Activated CD4-positive, alpha-beta T cell treated with anti-CD3 and anti-CD28 coated beads for 36 hours (primary cell): ENCODE measurements at places on chromosomes 12 and 14. TPM values are rescaled to one million over a fixed set of nuclear protein-coding genes. Genes with fewer than 3 reads are reported as not detected.

DNA sequence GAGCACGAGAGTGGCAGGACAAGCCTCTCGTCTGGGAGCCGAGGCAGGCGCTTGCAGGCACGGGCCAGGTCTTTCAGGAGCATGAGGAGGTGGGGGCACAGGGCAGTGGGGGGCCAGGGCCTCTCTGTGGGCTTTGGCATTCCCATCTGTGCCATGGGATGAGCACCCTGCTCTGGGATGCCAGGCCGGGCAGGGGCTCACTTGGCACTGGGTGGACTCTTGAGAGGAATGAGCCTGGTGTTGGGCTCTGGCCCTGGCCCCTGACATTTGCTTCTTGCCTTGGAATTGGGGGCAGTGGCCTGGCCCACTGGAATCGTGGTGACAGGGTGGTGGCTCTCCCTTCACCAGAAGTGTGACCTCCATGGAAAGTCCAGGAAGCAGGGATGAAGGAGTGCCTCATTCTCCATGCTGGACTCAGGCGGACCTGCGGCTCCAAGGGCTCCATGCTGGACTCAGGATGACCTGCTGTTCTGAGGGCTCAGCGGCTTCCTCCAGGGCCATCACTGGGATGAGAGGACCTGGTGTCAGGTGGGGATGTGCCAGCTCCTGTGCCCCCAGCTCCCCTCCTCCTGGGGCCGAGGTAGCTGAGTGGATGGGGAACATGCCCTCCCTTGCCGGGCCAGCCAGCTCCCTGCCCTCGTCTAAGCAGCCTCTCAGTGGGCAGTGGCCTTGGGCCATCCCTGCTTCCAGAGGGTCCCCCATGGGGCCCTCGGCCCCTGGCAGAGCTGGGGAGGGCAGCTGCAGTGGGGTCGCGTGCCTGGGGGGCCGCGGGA, 220.3 kb downstream of the KIF26A start:
- no peak for DNase-seq
- no peak overlapping the region for H3K4me3 ChIP-seq
- H3K27me3 ChIP-seq: no peaks in the 10 kb centered on the region
- no peak overlapping the region for H3K27ac ChIP-seq

- no peak overlapping the region for H3K27ac ChIP-seq
- H3K27me3 ChIP-seq: no peaks in the 10 kb centered on the region
- no peak overlapping the region for H3K4me3 ChIP-seq
- H3K36me3 ChIP-seq: no peaks in the 10 kb centered on the region
- no peak for DNase-seq
Measured at GRCh38 chr14:38404616-38405015, 148.7 kb upstream of the CLEC14A start.

GRCh38 chr14:104385531-104386101, 193.9 kb upstream of the C14orf180 start:
- no peak for DNase-seq
- H3K27me3 ChIP-seq: no peaks in the 10 kb centered on the region
- peaks cover 23% of the 10 kb centered on the region for H3K4me1 ChIP-seq
- H3K36me3 ChIP-seq: no peaks in the 10 kb centered on the region
- H3K27ac ChIP-seq: no peak overlapping the region
- H3K4me3 ChIP-seq: no peak overlapping the region

DNA sequence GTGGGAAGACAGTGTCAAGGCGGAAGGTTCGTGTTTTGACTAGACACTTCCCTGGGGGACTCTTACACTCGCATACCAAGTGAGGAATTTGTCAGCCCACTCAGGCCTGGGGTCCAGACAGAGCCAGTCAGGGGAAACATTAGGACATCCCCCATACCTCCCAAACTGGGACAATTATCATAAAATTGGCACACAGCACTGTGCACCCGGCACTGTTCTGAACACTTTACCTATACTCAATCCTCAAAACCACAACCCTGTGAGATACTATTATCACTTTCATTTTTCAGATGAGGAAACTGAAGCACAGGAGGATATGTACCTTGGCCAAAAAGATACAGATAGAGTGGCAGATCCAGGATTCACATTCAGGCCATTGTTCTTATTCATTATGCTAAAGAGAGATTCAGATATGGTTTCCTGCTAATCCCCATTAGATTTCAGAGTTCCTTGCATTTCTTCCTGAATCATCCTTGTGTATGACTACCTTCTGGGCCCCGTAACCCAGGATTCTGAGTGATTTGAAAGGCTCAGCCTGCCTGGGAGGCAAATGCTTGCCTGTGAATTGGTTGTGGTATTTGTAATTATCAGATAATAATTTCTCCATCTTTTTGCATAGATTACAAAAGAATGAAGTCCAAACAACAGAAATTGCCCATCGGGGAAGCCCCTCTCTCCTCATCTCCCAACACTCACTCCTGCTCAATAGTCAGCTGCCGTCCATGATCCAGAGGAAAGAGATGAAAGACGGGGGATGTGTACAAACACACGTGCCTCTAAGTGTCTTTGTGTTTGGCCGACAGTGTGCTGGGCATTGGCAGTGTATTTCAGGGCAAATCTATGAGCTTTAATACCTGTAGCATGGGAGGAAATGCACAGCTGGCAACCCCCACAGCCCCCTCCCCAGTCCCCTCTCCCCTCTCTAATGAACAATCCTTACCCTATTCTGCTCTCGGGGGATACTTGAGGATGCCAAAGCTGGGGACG, 4.6 kb downstream of the TAC3 start:
- peaks cover 52% of the 10 kb centered on the region for H3K4me1 ChIP-seq
- peak overlapping the region; percentile 61 for H3K27ac ChIP-seq
- peak; percentile 51 for DNase-seq
- H3K27me3 ChIP-seq: no peaks in the 10 kb centered on the region
- H3K4me3 ChIP-seq: peak overlapping the region; percentile 24

- H3K27me3 ChIP-seq: peaks cover 25% of the 10 kb centered on the region
- H3K36me3 ChIP-seq: no peaks in the 10 kb centered on the region
- no peak for DNase-seq
- no peaks in the 10 kb centered on the region for H3K4me1 ChIP-seq
- H3K27ac ChIP-seq: no peak overlapping the region
- no peak overlapping the region for H3K4me3 ChIP-seq
Measured at GRCh38 chr12:65963862-65964240, 139.6 kb downstream of the HMGA2 start.

GRCh38 chr12:93706387-93706786, 29.2 kb downstream of the CRADD start:
- H3K36me3 ChIP-seq: peaks cover 14% of the 10 kb centered on the region
- H3K4me1 ChIP-seq: peaks cover 31% of the 10 kb centered on the region
- H3K27ac ChIP-seq: no peak overlapping the region
- H3K27me3 ChIP-seq: no peaks in the 10 kb centered on the region
- DNase-seq: no peak

- H3K4me3 ChIP-seq: no peak overlapping the region
- H3K36me3 ChIP-seq: no peaks in the 10 kb centered on the region
- H3K27me3 ChIP-seq: no peaks in the 10 kb centered on the region
- no peak for DNase-seq
Measured at GRCh38 chr12:78146365-78146772, 315.7 kb downstream of the NAV3 start.

- H3K36me3 ChIP-seq: no peaks in the 10 kb centered on the region
- H3K27me3 ChIP-seq: no peaks in the 10 kb centered on the region
- no peaks in the 10 kb centered on the region for H3K4me1 ChIP-seq
- H3K4me3 ChIP-seq: no peak overlapping the region
- H3K27ac ChIP-seq: no peak overlapping the region
Measured at GRCh38 chr14:73842851-73843250, 8.8 kb upstream of the PTGR2 start.

DNA sequence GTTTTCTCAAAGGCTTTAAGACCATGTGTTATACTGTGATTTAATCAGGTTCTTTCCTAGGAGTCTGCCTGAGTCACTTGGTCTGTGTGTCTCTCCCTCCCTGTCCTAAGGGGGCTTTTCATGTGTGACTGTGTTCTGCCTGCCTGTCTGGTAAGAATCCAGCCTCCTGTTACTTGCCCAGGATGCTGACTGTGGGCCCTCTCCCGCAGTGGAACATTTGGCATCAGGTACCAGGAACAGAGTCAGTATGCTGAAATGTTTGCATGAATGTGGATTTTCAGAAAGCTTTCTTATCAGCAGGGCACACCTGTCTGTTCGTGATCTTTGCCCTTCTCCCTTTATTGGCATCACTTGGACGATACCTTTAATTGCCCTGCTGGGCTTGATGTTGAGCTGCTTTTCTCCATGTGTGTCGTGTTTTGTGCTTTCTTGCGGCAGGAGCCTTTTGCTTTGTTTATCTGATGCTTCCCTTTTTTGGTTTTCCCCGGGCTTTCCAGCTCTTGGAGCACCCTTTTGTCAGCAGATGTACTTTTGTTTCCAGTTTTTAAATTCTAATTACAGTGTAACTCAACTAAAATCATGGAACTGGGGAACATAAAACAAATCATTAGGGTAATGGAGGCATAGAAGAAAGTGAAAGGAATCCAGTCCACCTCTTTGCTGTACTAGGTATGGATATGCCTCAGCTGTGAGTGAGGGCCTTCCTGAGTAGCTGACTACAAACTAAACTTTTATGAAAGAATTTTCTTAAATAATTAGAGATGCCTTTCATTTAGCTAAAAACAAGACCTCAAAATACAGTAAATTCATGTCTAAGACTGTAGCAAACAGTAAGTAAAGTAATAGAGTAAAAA, 72.5 kb downstream of the TRAF3 start:
- H3K4me1 ChIP-seq: peaks cover 17% of the 10 kb centered on the region
- no peak overlapping the region for H3K4me3 ChIP-seq
- no peak for DNase-seq
- H3K27me3 ChIP-seq: no peaks in the 10 kb centered on the region

GRCh38 chr12:114668886-114669288, 15.1 kb downstream of the TBX3 start:
- H3K4me1 ChIP-seq: no peaks in the 10 kb centered on the region
- no peak for DNase-seq
- H3K27me3 ChIP-seq: peaks cover 65% of the 10 kb centered on the region

GRCh38 chr12:114396153-114396868, 9.6 kb downstream of the TBX5 start:
- DNase-seq: no peak
- H3K27me3 ChIP-seq: peaks cover 79% of the 10 kb centered on the region
- H3K27ac ChIP-seq: no peak overlapping the region
- H3K4me1 ChIP-seq: no peaks in the 10 kb centered on the region
- no peak overlapping the region for H3K4me3 ChIP-seq

DNA sequence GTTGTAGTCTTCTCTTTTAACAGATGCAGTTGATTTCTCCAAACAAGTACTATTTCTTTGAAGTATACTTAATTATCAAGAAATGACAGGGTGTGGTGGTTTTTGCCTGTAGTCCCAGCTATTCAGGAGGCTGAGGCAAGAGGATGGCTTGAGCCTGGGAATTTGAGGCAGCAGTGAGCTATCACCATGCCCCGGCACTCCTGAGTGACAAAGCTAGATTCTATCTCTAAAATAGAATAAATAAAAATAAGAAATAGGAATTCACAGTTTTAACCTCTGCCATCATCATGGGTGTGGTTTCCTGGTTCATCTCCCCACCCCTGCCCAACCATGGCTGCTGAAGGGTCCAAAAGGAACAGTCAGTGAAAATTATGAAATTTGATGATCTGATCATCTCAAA, 290.2 kb upstream of the FLRT2 start:
- H3K27ac ChIP-seq: no peak overlapping the region
- H3K36me3 ChIP-seq: no peaks in the 10 kb centered on the region
- H3K4me1 ChIP-seq: no peaks in the 10 kb centered on the region
- no peak overlapping the region for H3K4me3 ChIP-seq
- H3K27me3 ChIP-seq: no peaks in the 10 kb centered on the region
- DNase-seq: no peak

DNA sequence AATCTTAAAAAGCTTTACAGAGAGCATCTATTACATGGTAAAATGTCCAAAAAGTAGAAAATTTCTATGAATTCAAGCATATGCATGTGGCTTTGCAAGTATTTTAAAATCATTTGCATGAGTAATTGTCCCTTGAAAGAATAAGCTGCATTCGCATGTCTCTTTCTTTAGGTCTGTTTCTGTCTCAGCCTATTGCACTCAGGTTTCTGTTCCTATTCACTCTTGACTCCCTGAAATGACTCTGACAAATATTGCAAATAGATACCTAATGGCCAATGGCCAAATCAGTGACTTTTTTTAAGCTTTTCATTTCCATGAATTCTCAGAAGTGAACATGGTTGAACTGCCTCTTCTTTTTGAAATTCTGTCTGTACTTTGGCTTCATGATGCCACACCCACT, 6.4 kb upstream of the TTC8 start:
- H3K4me1 ChIP-seq: no peaks in the 10 kb centered on the region
- H3K27me3 ChIP-seq: peaks cover 20% of the 10 kb centered on the region
- no peak overlapping the region for H3K27ac ChIP-seq

- H3K36me3 ChIP-seq: no peaks in the 10 kb centered on the region
- peaks cover 6% of the 10 kb centered on the region for H3K4me1 ChIP-seq
- H3K4me3 ChIP-seq: no peak overlapping the region
- peaks cover 4% of the 10 kb centered on the region for H3K27me3 ChIP-seq
- H3K27ac ChIP-seq: no peak overlapping the region
Measured at GRCh38 chr14:32370714-32371113, 41.6 kb downstream of the AKAP6 start.

DNA sequence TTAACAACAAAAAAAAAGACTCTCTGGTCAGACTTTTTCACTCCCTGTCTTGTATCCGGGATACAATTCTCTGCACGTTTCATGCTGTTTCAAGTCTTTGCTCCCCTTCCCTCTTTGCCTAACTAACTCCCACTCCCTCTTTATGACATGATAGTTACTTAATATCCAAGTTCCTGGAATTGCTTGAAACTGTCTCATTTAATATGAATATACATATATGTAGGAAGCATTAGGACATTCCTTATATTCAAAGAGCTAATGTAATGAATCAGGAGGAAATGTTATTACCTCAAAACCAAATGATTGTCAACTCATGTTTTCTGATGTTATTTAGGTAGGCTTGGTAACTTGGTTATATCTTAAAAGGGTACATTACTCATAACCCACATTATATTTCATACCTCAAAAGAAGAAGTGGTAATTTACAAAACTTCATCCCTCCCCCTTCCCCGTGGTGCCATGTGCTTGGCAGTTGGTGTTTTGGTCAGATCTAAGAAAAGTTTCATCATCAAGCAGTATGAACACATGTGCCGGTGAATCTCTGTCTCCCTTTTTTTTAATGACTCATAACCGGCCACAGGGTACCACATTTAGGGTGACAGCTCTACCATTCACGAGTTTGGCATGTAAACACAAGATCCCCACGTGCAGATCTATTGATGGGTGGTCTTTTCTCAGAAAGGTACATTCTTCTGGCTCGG, 56.5 kb downstream of the HCAR2 start:
- peak overlapping the region; percentile 54 for H3K4me3 ChIP-seq
- peak overlapping the region; percentile 79 for H3K27ac ChIP-seq
- H3K36me3 ChIP-seq: peaks cover 3% of the 10 kb centered on the region

DNA sequence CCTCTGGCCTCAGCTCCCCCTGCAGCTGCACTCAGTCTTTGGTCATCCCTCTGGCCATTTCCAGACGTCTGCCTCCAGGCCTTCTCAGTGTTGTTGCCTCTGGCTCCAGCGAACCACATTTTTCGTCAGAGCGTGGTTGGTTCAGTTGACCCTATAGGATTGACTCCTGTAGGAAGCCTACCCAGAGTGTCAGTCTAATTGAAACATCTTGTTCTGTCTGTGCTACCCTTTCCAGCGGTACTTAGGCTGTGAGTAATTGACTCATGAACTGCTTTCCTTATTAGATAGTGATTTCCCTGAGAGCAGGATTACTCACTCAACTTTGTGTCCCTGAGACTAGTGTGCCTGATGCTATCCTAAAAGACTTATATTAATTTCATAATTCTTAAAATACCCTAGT, 373.2 kb downstream of the ATP23 start:
- no peak for DNase-seq
- H3K27me3 ChIP-seq: peaks cover 7% of the 10 kb centered on the region
- no peaks in the 10 kb centered on the region for H3K4me1 ChIP-seq
- H3K27ac ChIP-seq: no peak overlapping the region

TMEM233 gene
- total RNA-seq: not detected

HSPB8 gene
- not detected for total RNA-seq

SCN8A gene
- total RNA-seq: 1.0 TPM

LRRC43 gene
- not detected for total RNA-seq

FAM181A gene
- total RNA-seq: not detected

ARG2 gene
- 11.9 TPM for total RNA-seq

RBP5 gene
- total RNA-seq: not detected

MYF6 gene
- total RNA-seq: not detected

ANKRD9 gene
- total RNA-seq: 9.3 TPM
